HCT116 (cell line): ENCODE measurements at places on chromosomes 6 and 20. TPM values are rescaled to one million over a fixed set of nuclear protein-coding genes. Genes with fewer than 3 reads are reported as not detected.

Gene KIAA1755
- not detected for total RNA-seq

Gene HNF4A
- total RNA-seq = 7.4 TPM

DNA sequence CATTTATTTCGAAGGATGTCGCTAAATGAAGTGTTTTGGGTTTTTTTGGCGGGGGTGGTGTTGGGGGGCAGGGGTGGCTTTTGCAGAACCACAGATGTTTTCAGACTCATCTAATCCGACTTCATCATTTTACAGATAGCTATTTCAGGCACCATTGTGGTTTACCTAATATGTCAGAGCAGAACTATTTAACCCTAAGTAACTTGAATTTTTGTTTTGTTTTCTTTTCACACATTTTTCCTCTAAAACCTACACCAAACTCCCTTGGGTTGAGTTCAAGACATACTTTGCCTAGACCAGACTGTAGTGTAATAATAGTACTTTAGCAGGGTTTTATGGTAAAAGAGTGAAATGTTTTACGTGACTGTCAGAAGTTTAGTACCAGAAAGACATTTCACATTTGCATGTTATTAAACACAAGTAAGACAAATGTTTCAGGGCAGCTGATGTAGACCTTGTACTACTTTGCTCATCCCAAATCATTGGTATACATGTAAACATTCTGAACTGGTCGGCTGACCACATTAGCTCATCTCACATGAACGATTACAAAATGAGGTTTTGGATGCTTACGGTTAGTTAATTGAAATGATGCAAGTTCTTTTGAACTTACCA, 37.7 kb downstream of the MAP3K4 start:
- H3K4me1 ChIP-seq = no peaks in the 10 kb centered on the region
- H3K27me3 ChIP-seq = no peaks in the 10 kb centered on the region
- DNase-seq = no peak
- no peaks in the 10 kb centered on the region for H3K36me3 ChIP-seq
- H3K4me3 ChIP-seq = no peak overlapping the region
- no peak overlapping the region for H3K27ac ChIP-seq

DNA sequence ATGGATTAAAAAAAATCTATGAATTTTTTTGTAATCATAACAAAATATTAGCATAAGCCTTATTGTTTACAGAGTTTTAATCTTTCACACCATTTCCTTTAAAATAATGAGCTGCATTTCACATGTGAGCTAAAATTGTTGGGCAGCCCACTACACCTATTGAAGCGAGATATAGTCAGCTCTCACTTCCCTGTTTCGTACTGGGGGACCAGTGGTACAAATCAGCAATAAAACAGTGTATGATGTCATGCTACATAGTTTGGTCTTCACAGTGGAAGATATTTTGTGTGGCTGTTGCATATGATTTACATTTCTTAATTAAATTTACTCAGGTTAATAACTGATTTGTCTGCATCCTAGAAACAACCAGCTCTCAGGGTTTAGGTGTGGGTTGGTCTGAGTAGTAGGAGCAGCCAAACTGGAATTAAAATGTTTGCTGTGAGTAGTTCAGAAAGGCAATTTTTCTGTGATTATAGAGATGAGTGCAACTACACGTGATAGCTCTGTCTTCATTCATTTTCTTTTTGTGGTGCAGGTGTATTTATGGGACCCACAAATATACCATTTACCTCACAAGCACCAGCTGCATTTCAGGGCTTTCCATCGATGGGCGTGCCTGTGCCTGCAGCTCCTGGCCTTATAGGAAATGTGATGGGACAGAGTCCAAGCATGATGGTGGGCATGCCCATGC, 99.3 kb downstream of the B3GAT2 start:
- H3K27me3 ChIP-seq = no peaks in the 10 kb centered on the region
- no peaks in the 10 kb centered on the region for H3K36me3 ChIP-seq
- no peak overlapping the region for H3K4me3 ChIP-seq
- DNase-seq = no peak

DNA sequence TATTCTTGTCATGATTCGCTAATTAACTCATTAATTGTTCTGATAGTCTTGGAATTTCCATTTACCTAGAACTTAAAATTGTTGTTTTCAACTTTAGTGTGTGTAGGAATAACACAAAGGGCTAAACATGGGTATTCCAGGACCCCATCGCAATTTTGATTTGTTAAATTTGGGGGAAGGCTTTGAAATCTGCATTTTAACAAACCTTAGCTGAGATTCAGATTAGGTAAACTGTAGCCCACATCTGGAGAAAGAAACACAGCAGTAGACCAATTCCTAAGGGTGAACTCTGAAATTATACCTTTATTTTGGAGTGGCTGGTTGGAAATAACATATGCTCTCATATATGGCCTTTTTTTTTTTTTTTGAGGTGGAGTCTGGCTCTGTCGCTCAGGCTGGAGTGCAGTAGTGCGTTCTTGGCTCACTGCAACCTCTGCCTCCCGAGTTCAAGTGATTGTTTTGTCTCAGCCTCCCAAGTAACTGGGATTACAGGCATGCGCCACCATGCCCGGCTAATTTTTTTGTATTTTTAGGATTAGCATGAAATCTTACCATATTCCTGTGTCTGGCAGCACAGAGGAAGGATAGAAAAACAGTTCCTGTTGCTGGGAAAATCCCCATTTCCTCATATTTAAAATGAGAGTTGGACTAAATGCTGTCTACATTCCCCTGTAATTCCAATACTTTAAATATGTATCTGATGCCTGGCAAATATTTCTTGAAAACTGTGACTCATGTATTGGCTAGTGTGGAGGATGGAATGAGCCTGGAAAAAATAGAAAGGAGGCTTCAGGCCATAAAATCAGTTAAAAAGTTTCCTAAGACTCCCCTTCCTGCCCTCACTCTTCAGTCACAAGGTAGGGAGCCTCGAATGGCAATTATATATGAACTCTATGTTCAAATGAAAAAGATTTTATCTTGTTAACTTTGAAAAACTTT, 96.7 kb upstream of the FAM184A start:
- no peak overlapping the region for H3K4me3 ChIP-seq
- H3K27ac ChIP-seq = peak overlapping the region; percentile 11; the same call in 1 of the 2 replicates
- H3K27me3 ChIP-seq = no peaks in the 10 kb centered on the region
- DNase-seq = no peak
- H3K36me3 ChIP-seq = peaks cover 6% of the 10 kb centered on the region; the same call in 1 of the 2 replicates
- H3K4me1 ChIP-seq = peaks cover 62% of the 10 kb centered on the region

DNA sequence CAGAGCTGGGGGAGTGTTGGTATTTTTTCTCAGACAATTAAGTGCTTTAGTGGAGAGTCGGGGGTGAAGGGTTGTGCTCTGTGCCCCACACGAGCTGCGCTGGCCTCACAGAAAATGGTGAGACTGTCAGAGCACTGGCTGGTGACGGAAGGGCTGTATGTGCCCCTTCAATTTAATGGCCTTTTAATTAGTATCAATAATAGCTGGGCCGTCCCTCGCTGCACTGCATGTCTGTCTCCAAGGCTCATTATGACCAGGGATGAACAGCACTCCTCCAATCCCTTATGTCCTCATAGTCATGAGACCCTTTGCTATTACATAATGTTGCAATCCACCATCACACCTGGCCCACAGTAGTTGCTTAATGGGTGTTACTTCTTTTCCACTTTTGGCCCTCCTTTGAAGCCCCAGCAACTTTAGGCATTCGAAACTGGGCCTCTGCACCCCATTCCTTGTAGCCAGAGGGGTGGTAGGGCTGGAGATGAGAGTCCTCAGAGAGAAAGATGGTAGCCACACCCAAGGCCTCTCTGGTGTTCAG, 9.5 kb upstream of the RALY start:
- no peak overlapping the region for H3K4me3 ChIP-seq
- H3K36me3 ChIP-seq = no peaks in the 10 kb centered on the region
- no peak overlapping the region for H3K27ac ChIP-seq
- no peaks in the 10 kb centered on the region for H3K4me1 ChIP-seq

GRCh38 chr6:14284969-14285590, 167.5 kb downstream of the CD83 start:
- no peaks in the 10 kb centered on the region for H3K36me3 ChIP-seq
- H3K27ac ChIP-seq = no peak overlapping the region
- H3K27me3 ChIP-seq = no peaks in the 10 kb centered on the region

DNA sequence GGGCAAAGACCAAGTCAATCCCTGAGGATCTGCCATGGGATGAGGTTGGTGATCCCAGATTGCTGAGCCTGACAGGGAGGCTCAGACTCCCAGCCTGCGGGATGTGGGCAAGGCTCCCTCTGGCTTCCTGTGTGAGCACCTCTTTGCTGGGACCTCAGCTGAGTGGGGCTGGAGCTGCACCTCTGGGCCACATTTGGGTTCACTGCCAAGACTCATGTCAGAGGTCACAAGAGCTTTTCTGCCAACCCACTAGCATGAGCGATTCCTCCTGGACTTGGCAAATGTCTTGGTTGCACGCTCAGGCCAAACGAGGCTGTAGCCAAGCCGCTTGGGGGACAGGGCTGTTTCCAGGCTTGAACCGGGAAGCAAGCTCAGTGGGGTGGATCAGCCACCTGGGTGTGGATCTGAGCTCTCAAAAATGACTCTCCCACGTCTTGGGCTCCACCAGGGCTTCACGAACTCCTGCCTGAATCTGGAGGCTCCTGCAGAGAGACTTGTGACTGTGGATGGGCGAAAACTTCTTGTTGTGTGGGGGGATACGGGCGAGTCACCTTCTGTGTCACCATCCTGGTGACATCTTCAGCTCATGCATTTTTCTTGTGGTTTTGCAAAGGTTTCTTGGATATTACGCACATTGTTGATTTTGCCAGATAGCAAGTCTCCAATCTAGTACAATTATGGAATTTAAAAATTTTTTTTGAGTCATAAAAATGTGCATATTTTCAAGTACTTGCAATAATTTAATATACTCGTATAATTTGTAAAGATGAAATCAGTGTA, 359.5 kb downstream of the CDH4 start:
- H3K36me3 ChIP-seq = no peaks in the 10 kb centered on the region
- H3K4me3 ChIP-seq = no peak overlapping the region
- DNase-seq = no peak
- peaks cover 23% of the 10 kb centered on the region for H3K27me3 ChIP-seq
- no peaks in the 10 kb centered on the region for H3K4me1 ChIP-seq

DNA sequence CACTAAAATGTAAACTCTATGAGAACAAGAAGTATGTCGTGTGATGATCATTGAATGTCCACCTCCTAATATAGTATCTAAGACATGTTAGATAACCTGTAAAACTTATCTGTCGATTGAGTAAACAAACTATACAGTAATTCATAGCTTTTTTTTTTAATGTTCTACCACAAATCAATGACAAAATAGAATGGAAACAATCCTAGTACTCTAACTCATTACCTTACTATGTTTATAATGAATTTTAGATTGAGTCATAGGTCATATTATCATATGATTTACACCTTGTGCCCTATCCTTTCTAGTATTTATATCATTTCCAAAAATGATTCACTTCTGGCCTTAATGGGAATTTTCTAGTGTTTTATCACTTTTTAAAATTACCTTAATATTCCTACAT, 6.1 kb downstream of the VTA1 start:
- no peaks in the 10 kb centered on the region; the same call in 1 of the 2 replicates for H3K36me3 ChIP-seq
- H3K27me3 ChIP-seq = no peaks in the 10 kb centered on the region
- no peak overlapping the region for H3K4me3 ChIP-seq
- no peak for DNase-seq
- H3K27ac ChIP-seq = no peak overlapping the region

GRCh38 chr20:709423-709822, 33.8 kb upstream of the SCRT2 start:
- H3K4me1 ChIP-seq = no peaks in the 10 kb centered on the region
- H3K36me3 ChIP-seq = no peaks in the 10 kb centered on the region
- no peak overlapping the region for H3K27ac ChIP-seq
- no peak for DNase-seq
- no peaks in the 10 kb centered on the region for H3K27me3 ChIP-seq
- no peak overlapping the region for H3K4me3 ChIP-seq
